ENCODE measurements at places on chromosomes 5 and 9.

- DNase-seq: no peak
Observed at GRCh38 chr5:9766581-9766980, 136.4 kb upstream of the TAS2R1 start.

DNA sequence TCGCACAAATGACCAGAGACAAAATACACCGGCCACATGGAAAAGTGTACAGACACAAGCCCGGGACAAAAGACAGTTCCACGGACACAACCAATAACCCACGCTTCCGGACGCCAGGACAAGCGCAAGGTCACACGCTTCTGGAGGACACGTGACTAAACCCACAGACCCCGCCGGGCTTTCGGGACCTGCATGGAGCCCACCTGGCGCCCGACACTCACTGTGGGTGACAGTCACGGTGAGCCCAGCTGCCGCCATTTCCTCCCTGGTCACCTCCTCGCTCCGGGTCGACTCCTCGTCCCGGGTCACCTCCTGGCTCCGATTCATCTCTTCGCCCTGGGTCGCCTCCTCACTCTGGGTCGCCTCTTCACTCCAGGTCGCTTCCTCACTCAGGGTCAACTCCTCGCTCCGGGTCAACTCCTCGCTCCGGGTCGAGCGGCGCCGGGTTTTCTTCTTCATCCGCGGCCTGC, 470 bp downstream of the BAG1 start:
- no peak for DNase-seq

- no peak for DNase-seq
Observed at GRCh38 chr5:172156541-172156994, 31.5 kb downstream of the STK10 start.

DNA sequence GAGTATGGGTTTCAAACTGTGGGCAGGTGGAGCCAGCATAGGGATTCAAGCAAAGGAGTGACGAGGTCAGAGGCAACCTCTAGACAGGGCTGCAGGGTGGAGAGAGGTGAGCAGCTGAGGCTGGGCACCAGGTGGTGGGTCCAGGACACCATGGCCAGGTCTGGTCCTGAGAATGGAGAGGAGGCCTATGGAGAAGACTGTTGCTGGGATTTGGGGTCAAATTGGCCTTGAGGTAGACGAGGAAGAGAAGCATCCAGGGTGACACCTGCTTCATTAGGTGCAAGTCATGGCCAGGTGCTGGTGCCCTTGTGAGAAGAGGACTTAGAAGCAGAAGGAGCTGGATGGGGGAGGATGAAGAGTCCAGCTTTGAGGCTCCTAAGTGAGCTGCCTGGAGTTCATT, 99.6 kb downstream of the NSG2 start:
- DNase-seq: no peak

DNA sequence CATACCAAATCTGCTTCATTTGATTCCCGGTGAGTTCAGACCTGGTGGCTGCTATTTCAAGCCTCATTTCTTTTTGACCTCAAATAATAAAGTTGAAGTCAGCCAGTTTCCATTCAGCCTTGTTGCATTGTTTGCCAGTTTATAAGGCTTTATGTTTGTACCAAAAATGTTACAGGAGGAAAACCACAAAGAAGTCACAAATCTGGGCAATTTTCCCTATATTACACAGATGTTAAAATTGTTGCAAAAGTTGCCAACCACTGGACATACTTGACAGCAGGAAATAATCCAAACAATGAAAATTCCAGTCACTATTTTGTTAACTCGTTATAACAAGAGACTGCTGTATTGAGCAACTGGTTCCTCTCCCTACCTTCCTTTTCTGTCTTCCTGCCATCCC, 1325.0 kb upstream of the DMAC1 start:
- no peak for DNase-seq

DNA sequence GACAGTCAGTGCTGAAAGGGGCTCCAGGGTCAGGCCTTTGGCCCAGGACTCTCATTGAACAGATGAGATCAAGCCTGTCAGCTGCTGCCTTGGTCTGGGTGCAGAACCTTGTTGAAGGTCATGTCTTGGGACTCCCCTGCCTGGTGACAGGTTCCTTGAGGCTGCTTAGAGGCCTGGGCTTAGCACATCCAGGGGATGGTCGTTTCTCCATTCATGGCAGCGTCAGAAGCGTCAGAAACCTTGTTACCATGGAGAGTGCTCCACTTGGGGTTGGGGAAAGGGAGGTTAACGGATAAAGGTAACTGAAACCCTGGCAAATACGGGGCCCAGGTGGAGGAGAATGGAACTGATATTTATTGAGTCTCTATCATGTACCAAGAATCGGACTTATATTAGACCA, 8.8 kb downstream of the ARPC5L start:
- DNase-seq: no peak

DNA sequence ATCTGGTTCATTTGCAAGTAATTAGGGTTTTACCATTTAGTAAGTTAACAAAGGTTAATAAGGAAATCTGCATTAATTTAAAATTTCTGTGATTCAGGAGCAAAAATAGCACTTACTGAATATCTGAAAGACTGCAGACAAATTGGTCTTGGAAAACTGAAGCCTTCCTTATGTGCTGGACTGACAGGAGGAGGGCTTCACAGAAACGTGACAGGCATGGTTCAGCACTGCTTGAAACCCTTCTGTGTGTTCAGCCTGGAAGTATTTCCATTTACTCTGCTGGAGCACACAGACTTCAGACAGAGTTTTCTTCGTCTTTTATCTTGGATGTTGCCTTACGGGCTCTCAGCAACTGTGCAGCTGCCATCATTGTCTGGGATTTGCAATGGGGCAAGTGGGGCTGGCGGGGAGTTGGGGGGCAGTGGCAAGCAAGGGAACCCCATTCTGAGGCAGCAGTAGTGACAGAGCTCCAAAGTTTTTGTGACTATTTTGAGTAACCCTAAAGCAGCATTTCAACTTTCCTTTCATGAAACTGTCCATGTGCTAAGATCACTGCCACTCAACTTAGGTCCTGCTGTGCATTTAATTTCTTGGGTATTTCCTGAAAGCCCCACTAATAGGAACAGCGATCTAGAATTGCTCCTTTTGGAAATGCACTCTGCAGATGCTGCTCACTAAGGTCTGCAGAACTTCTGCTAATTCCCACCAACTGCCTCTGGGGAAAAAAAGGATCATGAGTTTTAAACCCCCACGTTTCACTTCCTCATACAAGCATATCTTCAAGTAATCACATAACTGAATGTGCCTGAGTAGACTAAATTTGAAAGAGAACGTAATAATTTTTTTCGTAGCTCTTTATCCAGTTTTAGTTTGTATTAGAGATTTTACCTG, 56.6 kb downstream of the KCNN2 start:
- no peak for DNase-seq

GRCh38 chr9:112601636-112602035, 115.0 kb downstream of the KIAA1958 start:
- DNase-seq: no peak

DNA sequence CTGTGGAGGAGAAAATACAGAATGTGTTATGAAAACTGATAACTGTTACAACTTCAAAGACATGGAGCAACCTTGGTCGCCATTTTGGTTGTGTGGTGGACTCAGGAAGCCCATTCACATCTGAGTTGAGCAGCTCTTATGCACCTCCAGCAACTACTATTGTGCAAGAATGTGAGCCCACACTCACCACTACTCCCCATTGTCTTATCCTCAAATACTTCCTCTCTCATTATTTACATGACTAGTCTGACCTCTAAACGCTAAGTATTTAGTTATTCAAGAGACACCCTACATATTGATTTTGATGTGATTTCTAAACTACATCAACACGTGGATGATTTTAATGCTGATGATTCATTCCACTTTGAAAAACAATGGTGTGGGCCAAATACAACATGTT, 516.6 kb upstream of the CLINT1 start:
- DNase-seq: no peak

- no peak for DNase-seq
Observed at GRCh38 chr5:20369518-20369885, 381.5 kb upstream of the CDH18 start.

DNA sequence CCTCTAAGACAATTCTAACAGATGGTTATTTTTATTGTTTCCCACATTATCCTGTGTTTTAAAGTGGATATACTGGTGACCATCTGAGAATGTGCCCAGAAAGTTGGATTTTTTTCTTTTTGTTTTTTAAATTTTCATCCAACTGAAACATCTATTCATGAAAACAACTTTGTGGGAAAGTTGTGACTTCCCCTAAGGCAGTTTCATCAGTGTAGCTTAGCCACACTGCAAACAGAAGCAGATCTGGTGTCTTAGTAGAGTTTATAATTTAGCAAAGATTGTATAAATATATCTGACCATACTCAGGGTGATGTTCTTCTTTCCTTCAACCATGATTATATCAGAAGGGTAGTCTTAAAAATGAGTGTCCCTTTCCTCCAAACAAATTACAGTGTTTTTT, 1241.3 kb downstream of the MAT2B start:
- no peak for DNase-seq

- no peak for DNase-seq
Observed at GRCh38 chr9:108836781-108837180, 19.0 kb downstream of the ACTL7B start.

DNA sequence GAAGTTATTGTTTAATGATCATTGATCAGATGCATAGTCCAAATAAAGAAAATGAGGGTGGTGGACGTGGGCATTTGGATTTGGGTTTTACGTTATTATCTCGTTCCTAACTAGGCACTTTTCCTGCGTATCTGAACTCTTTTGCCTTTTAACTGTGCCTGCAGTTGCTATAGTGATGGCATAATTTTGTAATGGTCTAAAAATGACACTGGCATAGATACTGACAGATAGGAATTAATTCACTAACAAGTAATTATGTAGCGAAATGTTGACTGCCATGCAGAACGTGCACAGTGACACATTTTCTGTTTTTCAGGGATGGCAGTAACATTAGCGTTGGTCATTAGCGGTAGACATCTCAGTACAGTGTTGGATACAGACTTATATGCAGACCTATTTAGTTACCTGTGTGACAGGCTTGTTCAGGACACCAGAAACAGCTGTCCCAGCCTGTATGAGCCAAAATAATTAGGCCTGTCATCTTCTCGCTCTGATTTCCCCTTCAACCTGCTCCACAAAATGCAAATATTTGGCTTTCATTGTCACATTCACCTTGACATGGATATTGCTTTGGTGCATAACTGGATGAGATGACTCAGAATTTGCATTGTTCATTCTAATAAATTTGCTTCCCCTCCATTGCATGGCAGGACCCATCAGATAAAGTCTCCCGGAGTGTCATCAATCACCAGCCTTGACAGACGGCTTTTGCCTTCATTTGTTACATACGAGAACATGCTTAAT, 413.3 kb upstream of the IRX1 start:
- DNase-seq: no peak

Data from GDM1 (cell line).